ENCODE measurements at places on chromosomes 5 and 9.
A peak's percentile ranks its signal among the peaks of the same experiment; 100 is the strongest.

- DNase-seq: no peak
Observed at GRCh38 chr9:132993511-132993939, 15.0 kb downstream of the GFI1B start.

GRCh38 chr5:36881807-36882206 lies 5.2 kb downstream of the NIPBL start:
- DNase-seq: no peak

DNA sequence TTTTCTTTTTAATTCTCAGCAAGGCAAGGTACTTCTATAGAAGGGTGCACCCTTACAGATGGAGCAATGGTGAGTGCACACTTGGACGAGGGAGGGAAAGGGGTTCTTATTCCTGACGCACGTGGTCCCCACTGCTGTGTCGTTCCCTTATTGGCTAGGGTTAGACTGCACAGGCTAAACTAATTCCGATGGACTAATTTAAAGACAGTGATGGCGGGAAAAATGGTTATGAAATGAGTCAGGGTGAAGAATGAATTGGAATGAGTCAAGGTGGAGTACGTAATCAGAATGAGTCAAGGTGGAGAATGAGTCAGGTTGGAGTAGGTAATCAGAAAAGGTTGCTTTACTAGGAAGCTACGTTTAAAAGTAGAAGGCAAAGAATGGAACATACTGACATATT lies 2.1 kb upstream of the HMGCS1 start:
- no peak for DNase-seq

- no peak for DNase-seq
Observed at GRCh38 chr5:73793911-73794310, 167.9 kb downstream of the ARHGEF28 start.

- DNase-seq: no peak
Observed at GRCh38 chr5:115349001-115349817, 52.8 kb upstream of the CCDC112 start.

GRCh38 chr9:11149065-11149464 lies 536.3 kb upstream of the PTPRD start:
- DNase-seq: peak; percentile 34

DNA sequence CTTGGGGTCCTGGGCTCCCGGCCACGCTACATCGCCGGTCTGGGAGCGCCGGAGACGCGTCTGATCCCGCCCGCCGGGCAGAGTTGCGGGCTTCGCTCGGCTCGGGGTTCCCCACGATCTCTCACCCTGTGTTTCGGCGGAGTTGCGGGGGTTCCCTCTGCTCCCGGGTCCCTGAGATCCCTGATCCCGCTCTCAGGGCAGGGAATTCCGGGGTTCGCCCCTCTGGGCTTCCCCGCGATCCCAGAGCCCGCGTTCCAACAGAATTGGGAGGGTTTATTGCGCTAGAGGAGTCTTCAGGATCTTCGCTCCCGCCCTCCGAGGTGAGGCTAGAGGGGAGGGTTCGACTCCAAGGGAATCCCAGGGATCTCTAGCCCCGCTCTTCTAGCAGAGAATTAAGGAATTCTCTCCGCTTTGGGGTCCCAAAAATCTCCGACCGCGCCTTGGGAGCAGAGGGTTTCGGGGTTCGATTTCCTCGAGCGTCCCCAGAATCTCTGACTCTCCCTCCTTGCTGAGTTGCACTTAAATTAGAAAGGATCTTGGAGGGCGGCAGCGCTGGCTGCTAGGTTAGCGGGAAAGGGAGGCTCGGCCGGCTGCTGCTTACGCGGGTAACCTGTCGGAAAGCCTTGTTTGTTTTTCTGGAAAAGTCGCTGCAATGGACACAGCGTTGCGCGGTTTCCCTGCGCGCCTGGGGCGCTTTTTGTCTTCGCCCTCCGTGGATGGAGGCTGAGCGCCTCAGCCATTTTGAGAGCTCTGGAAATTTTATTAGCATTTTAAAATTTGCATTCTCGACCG lies 1.3 kb downstream of the DMRT1 start:
- peak; percentile 64 for DNase-seq

DNA sequence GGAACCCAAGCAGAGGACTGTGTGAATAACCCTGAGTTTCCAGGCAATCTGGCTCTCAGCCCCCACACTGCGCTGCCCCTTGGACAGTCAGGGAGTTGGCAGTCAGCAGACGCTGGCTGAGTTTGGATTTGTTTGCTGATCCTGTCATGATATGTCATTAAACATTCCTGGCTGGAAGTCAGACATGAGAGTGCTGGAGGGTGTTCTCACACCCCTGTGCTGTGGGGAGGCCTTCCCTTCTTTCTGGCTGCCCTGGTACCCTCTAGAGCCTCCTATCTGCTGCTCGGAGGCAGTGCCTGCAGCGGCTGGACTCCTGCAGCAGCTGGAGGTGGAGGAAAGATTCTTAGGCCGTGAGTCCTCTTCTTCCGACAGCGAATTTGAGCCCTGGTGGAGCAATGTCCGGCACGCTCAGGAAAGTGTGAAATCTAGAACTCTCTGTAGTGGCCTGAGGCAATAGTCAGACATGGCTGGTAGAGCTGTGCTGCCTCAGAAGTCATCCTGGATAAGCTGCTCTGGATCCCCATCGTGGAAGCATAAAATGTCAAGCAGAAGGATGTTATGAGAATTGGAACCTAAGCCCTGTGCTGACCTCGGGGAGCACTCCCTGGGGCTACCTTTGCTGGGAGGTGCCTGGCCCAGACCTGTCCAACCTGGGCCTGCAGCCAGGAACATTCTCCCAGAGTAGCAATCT lies 72.0 kb downstream of the PDE8B start:
- peak; percentile 53 for DNase-seq

DNA sequence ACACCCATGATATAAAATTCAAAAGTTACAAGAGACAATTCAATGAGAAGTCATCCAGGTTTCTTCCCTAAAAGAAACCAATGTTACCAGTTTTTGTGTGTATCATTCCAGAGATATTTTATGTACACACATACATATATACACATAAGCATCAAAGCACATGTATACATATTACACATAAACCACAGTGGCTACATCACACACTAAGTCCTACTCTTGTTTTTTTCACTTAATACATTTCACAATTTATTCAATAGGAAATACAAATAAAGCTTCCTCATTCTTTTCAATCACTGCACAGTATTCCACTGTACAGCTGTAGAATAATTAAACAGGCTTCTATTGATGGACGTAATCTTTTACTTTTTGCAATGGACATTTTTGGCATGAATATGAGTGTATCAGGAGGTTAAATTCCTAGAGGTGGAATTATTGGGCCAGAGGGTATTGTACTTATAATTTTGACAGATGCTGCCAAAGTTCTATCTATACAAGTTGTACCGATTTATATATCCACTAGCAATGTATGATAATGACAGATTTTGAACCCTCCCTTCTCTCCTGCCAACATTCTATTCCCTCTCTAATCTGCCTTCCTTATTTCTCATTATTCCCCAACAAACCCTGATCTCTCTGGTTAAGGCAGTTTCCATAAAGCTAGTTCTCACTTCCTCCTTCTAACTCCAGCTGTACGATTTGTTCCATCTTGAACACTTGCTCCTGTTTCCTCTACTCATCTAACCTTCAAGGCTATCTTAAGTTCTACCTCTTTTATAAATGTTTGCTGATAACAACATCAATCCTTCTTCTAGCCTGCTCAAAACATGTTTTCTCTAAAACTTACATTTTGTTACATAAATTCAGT lies 35.2 kb downstream of the MRPS27 start:
- DNase-seq: no peak

- DNase-seq: no peak
Observed at GRCh38 chr9:34154057-34154456, 24.8 kb upstream of the UBAP1 start.

- DNase-seq: no peak
Observed at GRCh38 chr9:72041775-72042194, 18.6 kb downstream of the C9orf57 start.

DNA sequence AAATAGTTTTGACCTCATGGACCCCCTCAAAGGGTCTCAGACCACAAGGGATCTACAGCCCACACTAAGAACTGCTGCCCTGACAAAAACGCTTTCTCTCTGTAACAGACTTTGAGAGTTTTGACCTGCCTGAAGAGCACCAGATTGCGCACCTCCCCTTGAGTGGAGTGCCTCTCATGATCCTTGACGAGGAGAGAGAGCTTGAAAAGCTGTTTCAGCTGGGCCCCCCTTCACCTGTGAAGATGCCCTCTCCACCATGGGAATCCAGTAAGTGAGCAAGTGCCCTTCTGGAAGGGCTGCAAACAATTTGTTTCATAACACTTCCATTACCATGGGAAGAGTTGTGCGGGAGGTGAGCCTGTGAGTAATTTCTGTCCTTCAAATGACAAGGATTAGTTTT lies 6.0 kb downstream of the PTTG1 start:
- DNase-seq: no peak

DNA sequence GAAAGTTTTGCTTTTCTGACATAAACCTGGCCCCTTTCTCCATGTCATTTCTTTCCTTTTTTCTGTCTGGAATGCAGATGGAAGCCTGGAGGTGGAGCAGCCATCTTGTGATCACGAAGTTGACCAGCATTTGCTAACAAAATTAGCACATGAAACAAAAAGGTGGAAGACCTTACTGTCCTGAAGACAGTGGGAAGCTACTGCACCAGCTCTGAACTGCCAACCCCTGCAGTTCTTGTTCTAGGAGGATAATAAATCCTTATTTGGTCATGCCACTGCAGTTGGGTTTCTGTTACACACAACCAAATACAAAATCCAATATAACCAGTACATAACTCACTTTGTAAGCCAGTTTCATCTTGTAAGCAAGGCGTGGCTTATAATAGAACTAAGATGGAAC lies 249.4 kb upstream of the TBCA start:
- DNase-seq: peak; percentile 71

DNA sequence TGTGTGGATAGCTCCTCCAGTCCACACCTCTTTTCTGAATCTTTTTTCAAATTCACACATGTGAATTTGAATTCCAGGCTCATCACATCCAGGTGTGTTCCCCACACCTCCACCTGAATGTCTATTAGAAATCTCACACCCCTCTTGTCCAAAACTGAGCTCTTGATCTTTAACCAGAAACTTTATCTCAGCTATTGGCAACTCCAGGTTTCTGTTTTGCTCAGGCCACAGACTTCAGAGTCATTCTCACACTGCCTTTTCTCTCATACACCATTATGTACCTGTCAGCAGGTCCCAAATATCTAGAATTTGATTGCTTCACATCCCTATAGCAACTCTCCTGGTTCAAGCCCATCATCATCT lies 11.6 kb downstream of the NIPSNAP3B start:
- no peak for DNase-seq

GRCh38 chr5:176803943-176804498 lies 6.3 kb upstream of the UNC5A start:
- peak; percentile 62 for DNase-seq

- no peak for DNase-seq
Observed at GRCh38 chr5:97085459-97086181, 56.8 kb downstream of the LIX1 start.

- no peak for DNase-seq
Observed at GRCh38 chr5:158482125-158482524, 617.6 kb downstream of the EBF1 start.

GRCh38 chr9:108759835-108760234 lies 96.0 kb downstream of the ACTL7B start:
- no peak for DNase-seq

- DNase-seq: no peak
Observed at GRCh38 chr9:123418052-123418430, 62.0 kb downstream of the CRB2 start.

- DNase-seq: no peak
Observed at GRCh38 chr9:128216781-128217553, 13.8 kb downstream of the DNM1 start.

GRCh38 chr9:27385606-27386322 lies 88.8 kb upstream of the EQTN start:
- peak; percentile 22 for DNase-seq

DNA sequence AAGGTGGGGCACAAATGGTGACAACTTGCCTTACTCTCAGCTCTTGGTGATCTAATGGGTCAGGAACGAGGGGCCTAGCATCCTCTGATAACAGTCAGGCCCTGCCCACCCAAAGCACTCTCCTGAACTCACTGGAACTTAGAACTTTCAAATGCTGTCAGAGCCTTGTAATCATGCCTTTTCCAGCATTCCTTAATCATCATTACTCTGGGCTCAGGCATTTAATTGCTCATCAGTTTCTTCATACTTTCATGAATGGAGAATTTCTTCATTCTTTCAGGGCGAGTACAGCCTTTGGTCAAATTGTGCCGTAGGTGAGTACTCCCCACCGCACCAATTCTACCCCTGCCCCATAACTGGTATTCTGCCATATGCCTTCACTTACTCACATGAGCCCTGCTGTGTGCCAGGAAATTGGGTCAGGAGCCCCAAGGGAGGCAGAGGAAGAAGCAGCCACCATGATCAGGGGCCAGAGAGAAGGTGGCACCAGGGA lies 30.2 kb upstream of the DUSP1 start:
- peak; percentile 34 for DNase-seq

- no peak for DNase-seq
Observed at GRCh38 chr5:154002511-154003020, 36.1 kb downstream of the FAM114A2 start.

- no peak for DNase-seq
Observed at GRCh38 chr5:57221049-57221568, 47.2 kb downstream of the GPBP1 start.

GRCh38 chr9:83598487-83598886 lies 24.5 kb upstream of the IDNK start:
- DNase-seq: no peak

GRCh38 chr5:6473284-6473683 lies 24.6 kb downstream of the UBE2QL1 start:
- DNase-seq: no peak

- DNase-seq: no peak
Observed at GRCh38 chr9:2742214-2742613, 24.9 kb downstream of the KCNV2 start.

GRCh38 chr9:16343249-16344237 lies 526.9 kb downstream of the BNC2 start:
- DNase-seq: peak; percentile 65

DNA sequence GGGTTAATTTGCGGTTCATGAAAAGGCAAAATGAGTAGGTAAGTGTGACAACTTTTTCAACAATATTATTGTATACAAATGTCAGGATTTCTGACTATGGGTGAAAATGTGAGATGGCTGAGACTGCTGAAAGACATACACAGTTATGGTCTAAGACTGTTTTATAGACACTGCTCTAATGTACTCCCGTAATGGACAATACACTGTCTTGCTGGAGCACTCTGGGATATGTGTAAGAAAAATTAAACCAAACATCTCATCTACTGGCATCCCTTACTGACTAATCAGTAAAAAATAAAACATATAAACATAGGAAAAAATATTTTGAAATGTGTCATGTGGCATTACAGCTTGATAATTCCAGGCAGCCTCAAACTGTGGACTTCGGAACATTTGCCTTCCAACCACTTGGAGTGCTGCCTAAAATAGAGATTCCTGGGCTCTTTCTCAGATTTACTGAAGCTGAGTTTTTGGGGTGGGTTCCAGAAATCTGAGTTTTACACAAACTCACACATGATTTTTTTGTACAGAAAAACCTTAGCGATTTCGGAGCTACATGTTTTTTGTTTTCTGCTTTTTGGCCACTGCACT lies 233.9 kb upstream of the TBCA start:
- DNase-seq: no peak
